Bronchial epithelial cell (primary cell): ENCODE measurements at places on chromosomes 2 and 18. TPM values are rescaled to one million over a fixed set of nuclear protein-coding genes. Genes with fewer than 3 reads are reported as not detected.

GRCh38 chr2:48691935-48692691, 63.4 kb downstream of the LHCGR start:
- DNase-seq = no peak

DNA sequence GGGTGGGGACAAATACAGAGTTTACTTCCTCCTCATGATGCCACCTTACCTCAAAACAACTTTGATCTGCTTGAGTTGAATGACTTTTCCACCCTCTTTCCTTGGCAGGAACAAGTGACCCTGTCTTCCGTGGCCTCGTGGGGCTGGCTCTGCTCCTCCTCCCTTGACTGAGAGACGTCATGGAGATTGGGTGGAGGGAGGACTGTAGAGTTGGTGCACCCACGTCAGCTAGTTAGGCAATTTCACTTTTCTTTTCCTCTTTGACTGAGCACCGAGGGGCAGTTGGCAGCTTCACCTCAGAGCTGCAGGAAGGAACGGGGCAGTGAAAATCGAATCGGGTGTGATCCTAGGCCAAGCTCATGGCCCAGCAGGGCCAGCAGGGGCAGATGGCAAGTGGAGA, at the start of gene SP140:
TSS of gene SP140 (plus strand) at position 251 of the 400 bp plus-strand sequence. CDS start at position 360, 109 bp downstream.
- DNase-seq = no peak

GRCh38 chr2:188314314-188315054, 22.8 kb downstream of the GULP1 start:
- DNase-seq = no peak

GRCh38 chr2:7819850-7820249, 862.0 kb upstream of the ID2 start:
- DNase-seq = no peak

Gene CHN1
- total RNA-seq = 0.64 and 2.6 TPM in 2 replicates

Gene PCARE
- not detected in 2 replicates for total RNA-seq

GRCh38 chr18:55457028-55457427, 131.0 kb downstream of the TCF4 start:
- DNase-seq = no peak

Gene SERTAD2
- 4.2 and 9.0 TPM in 2 replicates for total RNA-seq

- peak; percentile 33 for DNase-seq
These were observed 38.4 kb downstream of the TBC1D8 start for GRCh38 chr2:101112772-101113157.

Gene HOXD12
- not detected in 2 replicates for total RNA-seq

- peak; percentile 13 for DNase-seq
These were observed 892 bp downstream of the CELF4 start for GRCh38 chr18:37564711-37565100.

Gene PARD3B
- 1.6 and 2.6 TPM in 2 replicates for total RNA-seq

- DNase-seq = peak; percentile 73
These were observed 43.4 kb downstream of the UPP2 start for GRCh38 chr2:158144914-158145625.

GRCh38 chr2:158786897-158787296, 8.2 kb upstream of the DAPL1 start:
- no peak for DNase-seq

DNA sequence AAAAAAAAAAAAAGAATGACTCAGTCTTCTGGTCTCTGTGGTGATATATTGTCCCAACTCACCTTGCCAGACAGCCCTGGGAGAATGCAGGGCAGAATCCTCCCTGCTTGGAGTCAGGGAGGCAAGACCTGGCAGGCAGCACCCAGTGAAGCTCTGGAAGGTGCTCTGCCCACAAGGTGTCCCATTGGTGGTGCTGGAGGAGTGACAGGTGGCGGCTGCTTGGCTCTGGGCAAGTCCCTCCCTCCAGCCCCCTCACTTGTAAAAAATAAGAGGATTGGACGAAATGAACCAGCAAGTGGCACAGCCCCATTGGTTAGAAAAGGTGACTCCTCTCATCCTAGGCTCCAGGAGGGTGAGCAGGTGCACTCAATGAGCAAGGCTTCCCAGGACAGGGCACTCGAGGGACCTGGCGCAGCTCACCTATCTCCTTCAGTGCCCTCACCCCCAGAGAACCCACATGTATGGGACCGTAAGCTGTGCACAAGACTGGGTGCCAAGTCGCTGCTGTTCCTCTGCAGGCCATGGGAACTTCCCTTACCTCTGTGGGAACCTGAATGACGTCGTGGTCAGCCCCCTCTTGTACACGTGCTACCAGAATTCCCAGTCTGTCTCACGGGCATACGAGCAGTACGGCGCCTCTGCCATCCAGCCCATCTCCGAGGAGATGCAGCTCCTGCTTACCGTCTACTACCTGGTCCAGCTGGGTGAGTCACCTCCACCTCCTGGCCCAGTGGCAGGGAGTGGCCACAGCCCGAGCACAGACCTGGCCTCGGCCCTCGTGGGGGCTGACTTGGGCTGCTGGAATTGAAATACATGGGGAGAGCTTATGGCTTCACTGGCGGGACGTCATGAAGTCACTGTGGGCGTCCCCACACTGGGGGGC, 54.6 kb downstream of the GREB1 start:
- peak; percentile 40 for DNase-seq

Gene ATP5MC3
- 76.1 and 80.3 TPM in 2 replicates for total RNA-seq

Gene SLC19A3
- total RNA-seq = not detected in 2 replicates

Gene ZNG1B
- 34.0 and 47.0 TPM in 2 replicates for total RNA-seq

- DNase-seq = no peak
These were observed 38.5 kb upstream of the MYO3B start for GRCh38 chr2:170139276-170139967.

GRCh38 chr2:101469863-101470262, 5.0 kb downstream of the RFX8 start:
- no peak for DNase-seq

GRCh38 chr18:36402765-36403396, 105.4 kb downstream of the FHOD3 start:
- no peak for DNase-seq

DNA sequence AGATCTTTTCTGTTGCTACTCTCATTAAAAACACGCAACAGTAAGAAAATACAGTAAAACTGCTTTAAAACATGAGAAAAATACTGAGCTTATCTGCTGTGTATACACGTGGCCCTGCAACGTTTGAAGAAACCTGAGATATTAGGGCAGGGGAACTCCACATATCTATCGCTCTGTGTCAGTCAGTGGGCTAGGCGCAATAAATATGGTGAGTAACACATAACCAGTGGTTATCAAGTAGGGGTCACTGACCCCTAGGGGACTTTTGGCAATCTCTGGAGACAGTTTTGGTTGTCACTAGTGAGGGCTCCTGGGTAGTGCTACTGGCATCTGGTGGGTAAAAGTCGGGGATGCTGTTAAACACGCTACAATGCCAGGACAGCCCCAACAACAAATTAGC, 14.9 kb downstream of the STAT1 start:
- DNase-seq = no peak

DNA sequence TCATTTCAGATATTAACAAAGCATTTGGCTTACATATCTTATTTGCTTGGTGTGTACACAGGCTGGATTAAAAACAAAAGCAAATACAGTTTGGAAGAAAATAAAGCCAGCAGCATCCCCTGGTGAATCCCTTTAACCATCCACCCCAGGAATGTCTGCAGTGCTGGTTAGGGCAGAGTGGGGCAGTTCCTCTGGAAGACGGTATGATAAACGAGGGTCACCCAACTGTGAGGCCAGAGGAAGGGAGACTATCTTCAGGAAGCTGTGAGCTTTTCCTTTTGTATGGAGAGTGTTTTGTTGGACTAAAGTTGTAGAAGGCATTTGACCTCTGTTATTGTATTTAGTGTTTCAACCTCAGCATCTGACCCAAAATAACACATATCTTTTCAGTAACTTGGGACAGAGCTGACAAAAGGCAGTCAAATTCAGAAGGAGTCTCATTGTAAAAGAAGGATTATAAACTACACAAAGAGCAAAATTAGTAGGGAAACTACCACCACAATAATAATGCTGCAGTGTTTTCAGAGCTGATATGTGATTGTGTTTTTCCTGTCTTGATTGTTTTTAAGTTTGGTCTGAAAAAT, 159.1 kb downstream of the FMNL2 start:
- no peak for DNase-seq

DNA sequence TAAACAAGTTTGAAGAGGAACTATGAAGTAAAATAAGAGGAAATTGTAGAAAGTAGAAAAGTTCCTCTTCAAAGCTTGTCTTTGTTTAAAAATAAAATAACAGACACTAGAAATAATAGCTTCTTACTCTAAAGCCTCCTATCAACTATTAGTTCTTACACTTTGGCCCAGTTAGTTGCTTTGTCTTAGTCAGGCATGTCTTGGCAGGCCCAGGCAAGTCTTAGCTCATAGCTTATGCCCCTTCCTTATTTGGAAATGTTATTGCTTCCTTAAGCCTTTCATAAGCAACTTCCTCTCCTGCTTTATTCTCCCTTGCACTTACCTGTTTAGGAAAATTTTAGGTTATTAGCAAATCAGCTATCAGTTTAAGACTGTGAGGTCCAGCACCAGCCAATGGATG, 950.6 kb upstream of the LRATD1 start:
- DNase-seq = peak; percentile 87

GRCh38 chr2:238163481-238164198, 4.9 kb downstream of the ERFE start:
- no peak for DNase-seq

Gene LAMA3
- 381 and 531 TPM in 2 replicates for total RNA-seq

Gene PAX8
- total RNA-seq = 3.5 TPM in 1 of 2 replicates, not detected in the other

- peak; percentile 50 for DNase-seq
These were observed 25.1 kb upstream of the ARHGAP25 start for GRCh38 chr2:68709421-68709911.

DNA sequence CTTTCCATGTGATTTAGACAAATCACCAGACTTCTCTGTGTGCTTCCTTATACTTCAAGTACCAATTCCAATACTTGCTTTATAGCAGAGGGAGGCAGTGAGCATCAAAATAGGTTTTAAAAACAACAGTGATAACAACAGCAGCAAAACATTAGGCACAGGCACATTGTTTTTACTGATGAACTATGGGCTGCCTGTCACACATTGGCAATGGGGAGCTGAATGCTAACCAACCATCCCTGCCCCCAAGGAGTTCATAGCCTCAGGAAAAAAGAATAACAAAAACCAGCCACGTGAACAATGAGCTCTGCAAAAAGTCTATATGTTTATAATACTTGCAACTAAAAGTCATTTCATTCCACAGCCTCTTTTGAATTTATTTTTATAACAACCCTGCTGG, 287.9 kb upstream of the TRIB2 start:
- no peak for DNase-seq

GRCh38 chr2:222854773-222855700, 5.8 kb upstream of the ACSL3 start:
- no peak for DNase-seq

- DNase-seq = peak; percentile 25
These were observed 204.3 kb upstream of the ZC3H15 start for GRCh38 chr2:186281726-186282125.

Gene FOSL2
- total RNA-seq = 77.1 and 106 TPM in 2 replicates

DNA sequence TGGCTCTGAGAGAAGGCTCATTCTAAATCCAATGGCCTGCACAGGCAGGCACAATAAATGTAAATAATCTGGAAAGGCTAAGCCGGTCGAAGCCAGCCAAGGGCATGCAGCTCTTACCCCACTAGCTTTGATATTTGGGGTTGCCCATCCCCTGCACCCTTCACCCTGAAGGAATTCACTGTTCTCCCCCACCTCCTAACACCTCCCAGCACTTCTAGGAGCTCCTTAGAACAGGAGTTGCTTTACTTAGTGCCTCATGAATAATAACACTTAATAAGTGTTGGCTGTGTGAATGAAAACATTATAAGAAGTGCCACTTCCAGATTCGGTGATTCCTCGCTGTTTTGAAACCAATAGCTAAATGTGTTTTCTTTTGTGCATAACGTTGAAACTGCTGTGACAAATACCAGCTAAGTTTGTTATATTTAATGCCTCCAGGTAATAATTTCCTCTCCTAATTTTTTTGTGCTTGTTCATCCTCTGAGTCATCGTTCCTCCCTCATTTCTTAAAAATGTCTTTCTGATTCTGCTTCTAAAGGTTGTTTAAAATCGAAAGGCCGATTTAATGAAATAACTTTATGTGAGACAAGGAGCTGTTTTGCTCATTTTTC, 458.8 kb downstream of the METTL4 start:
- DNase-seq = peak; percentile 78

GRCh38 chr2:64652231-64653108, 1.2 kb downstream of the SERTAD2 start:
- peak; percentile 70 for DNase-seq

DNA sequence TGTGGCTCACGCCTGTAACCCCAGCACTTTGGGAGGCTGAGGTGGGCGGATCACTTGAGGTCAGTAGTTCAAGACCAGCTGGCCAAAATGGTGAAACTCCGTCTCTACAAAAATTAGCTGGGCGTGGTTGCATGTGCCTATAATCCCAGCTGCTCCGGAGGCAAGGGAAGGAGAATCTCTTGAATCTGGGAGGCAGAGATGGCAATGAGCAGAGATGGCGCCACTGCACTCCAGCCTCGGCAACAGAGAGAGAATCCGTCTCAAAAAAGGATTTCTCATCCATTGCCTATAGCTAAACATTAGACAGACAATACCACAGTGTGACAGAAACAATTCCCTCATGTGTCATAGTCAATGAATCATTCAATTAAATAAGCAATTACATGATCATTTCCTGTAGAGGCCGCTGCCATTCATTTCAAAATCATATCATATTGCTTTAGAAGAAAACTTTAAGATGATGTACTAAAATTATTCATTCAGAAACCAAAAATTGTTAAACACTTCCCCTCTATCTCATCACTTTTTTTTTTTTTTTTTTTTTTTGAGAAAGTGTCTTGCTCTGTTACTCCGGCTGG, 69.5 kb upstream of the TGIF1 start:
- peak; percentile 90 for DNase-seq

Gene SLC38A11
- not detected in 2 replicates for total RNA-seq

GRCh38 chr2:16851126-16851525, 185.5 kb upstream of the CYRIA start:
- DNase-seq = no peak

Gene DSC2
- total RNA-seq = 49.0 and 111 TPM in 2 replicates

Gene CCDC68
- total RNA-seq = 3.5 and 4.2 TPM in 2 replicates

DNA sequence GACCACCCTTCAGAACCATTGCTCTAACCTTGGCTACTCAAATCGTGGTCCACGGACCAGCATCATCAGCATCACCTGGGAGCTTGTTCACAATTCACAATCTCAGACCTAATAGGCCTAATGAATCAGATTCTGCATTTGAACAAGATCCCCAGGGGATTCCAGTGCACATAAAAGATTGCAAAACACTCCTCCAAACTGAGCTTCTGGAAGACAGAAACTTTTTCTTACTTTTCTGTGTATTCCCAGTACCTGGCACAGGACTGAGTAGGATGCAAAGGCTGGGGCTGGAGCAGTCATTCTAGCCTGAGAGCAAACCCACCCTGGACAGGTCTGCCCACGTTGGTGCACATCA, 115.1 kb upstream of the COPS8 start:
- DNase-seq = no peak

- no peak for DNase-seq
These were observed 120.4 kb downstream of the ZNF516 start for GRCh38 chr18:76374330-76375281.

Gene FAHD2A
- total RNA-seq = 33.7 and 34.9 TPM in 2 replicates

Gene ABCG5
- total RNA-seq = not detected in 2 replicates
